ENCODE measurements at places on chromosomes 5 and 9.

DNA sequence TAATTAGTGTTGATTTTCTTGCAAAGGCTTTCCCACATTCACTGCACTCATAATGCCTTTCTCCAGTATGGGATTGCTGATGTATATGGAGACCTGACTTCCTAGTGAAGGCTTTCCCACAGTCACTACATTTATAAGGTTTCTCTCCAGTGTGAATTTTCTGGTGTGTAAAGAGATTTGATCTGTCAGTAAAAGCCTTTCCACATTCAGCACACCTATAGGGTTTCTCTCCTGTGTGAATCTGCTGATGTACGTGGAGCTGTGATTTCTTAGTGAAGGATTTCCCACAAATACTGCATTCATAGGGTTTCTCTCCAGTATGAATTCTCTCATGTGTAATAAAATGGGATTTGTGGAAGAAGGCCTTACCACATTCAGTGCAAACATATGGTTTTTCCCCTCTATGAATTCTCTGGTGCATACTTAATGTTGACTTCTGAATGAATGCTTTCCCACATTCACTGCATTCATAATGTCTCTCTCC lies 31.1 kb downstream of the ZNF484 start:
- DNase-seq, result no peak

DNA sequence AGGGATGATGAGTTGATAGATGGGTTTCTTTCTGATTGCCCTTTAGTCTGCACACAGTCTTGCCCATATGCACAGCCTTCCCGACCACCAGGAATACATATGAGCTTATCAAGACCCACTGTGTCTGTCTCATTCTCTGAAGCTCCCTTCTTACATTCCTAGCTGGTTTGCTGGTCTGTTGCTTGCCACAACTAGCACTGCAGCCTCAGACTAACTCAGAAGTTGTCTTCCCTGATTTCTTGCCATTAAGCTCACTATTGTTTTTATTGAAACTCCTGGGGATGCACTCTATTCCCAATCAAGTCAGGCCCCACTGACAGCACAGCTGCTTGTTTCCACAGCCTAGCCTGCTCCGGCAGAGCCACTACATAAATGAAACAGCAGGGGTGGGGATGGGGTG lies 97.5 kb downstream of the SAXO1 start:
- DNase-seq, result no peak

DNA sequence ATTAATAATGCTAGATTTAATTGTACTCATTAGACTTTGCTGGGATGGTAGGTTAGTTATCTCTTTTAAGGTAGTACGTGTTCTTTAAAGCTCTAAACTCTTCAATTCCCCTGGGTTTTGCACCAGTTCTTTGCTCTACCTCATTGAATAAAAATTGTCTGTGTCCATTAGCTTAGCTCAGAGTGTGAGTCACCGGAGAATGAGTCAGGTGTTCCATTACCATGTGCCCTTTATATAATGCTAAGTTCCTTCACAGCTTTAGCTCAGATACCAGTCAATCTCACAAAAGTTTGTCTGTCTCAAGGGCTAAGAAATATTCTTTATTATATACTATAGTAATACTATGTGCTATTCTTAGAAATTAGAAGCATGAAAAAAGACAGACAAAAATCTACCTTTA lies 339.4 kb downstream of the PRELID2 start:
- DNase-seq, result no peak

DNA sequence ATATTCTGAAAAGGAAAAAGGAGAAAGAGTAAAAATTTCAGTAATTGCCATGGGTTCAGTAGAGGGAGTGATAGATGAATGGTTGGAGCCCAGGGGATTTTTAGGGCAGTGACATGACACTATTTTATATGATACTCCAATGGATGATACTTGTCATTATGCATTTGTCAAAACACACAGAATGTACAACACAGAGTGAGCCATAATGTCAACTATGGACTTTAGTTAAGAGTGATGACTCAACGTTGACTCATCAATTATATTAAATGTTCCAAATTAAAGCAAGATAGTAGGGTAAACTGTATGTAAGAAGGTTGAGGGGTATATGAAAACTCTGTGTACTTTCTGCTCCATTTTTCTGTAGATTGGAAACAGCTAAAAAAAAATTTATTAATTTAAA lies 586.4 kb downstream of the TAF11L14 start:
- DNase-seq, result no peak

DNA sequence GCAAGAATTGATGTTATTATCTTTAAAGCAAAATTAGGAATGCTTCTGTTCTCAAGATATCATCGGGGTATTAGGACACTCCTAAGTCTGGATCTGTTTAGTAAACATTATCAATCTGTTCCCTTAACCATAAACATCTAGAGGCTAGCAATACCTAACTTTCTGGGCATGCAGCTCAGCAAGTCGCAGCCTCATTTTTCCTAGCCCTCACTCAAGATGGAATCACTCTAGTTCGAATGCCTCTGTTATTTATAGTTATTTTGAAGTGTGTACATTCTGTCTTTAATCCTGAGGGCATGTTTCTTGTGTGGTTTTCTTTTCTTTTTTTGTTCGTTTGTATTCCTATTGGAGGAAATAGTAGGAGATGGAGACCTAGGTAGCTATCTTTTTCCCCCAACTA lies 66.9 kb downstream of the FER start:
- DNase-seq, result no peak

GRCh38 chr5:166906991-166907713 lies 1384.3 kb upstream of the WWC1 start:
- DNase-seq, result no peak

GRCh38 chr9:108101410-108101809 lies 611.8 kb upstream of the KLF4 start:
- DNase-seq, result no peak

DNA sequence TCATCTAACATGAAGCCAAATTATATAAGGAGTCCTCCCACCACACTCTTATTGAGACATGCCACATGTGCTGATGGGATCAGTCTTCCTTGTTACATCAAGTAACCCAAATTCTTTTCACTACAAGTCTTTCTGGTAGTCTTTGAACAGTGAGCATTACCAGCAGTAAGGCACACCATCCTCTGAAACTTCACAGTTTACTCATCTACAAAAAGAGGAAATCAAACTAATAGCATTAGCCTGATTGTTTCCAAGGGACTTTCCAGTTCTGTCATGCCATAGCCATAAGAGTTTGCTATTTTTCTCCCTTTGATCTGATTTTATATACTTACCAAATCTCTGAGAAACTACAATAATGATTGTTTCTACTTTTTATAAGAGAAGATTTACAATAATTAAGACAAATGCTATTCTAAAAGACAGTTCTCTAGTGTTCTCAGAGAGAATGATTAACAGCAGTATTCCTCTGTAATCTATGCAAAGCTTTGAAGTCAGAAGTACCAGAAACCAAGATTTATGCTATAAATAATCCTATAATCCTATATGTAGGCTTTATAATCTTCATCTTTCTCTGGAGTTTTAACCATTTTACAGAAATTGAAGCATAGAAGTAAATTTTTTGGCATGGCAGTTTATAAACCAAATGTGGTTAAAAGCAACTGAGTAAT lies 166.2 kb upstream of the ACO1 start:
- no peak for DNase-seq

All from DMS79 treated with DMSO at 0.1 percent for 48 hours (cell line).